Naive thymus-derived CD8-positive, alpha-beta T cell (primary cell): ENCODE measurements at places on chromosomes 3 and 15. TPM values are rescaled to one million over a fixed set of nuclear protein-coding genes. Genes with fewer than 3 reads are reported as not detected.
A peak's percentile ranks its signal among the peaks of the same experiment; 100 is the strongest.

The LTK gene
- not detected for polyA plus RNA-seq

The ARNT2 gene
- polyA plus RNA-seq: not detected

- no peak for DNase-seq
Observed at GRCh38 chr3:20736287-20736852, 550.4 kb upstream of the SGO1 start.

GRCh38 chr15:23787346-23788105, 100.4 kb upstream of the NDN start:
- DNase-seq: no peak

GRCh38 chr3:115819785-115820384, 196.6 kb downstream of the GAP43 start:
- DNase-seq: peak; percentile 47
